A549 treated with CpdA at 1 μM for 4 hours (cell line): ENCODE measurements at places on chromosomes 4 and X. TPM values are rescaled to one million over a fixed set of nuclear protein-coding genes. Genes with fewer than 3 reads are reported as not detected.

The CXCL10 gene
- total RNA-seq, result 0.07 to 0.27 TPM (median 0.12 TPM) in 3 of 5 replicates, not detected in the others

The ARHGEF38 gene
- not detected in 5 replicates for total RNA-seq

The CMC4 gene
- total RNA-seq, result 15.4 to 16.6 TPM (median 15.7 TPM) in 5 replicates

The PNMA3 gene
- total RNA-seq, result 0.17 to 0.25 TPM (median 0.21 TPM) in 5 replicates

The AMBN gene
- not detected in 5 replicates for total RNA-seq

The XAGE1A gene
- 9.8 to 33.2 TPM (median 25.3 TPM) in 4 of 5 replicates, not detected in the other for total RNA-seq

The RTL3 gene
- total RNA-seq, result 0.02 TPM in 1 of 5 replicates, not detected in the others

The RHOXF2 gene
- not detected in 5 replicates for total RNA-seq

The ATXN3L gene
- not detected in 5 replicates for total RNA-seq

The TLR10 gene
- 0.05 to 0.15 TPM (median 0.07 TPM) in 4 of 5 replicates, not detected in the other for total RNA-seq

The MAGEA4 gene
- total RNA-seq, result not detected in 5 replicates

The GDI1 gene
- 87.3 to 107 TPM (median 98.1 TPM) in 5 replicates for total RNA-seq

The UGT2B10 gene
- 0.07 to 0.09 TPM in 2 of 5 replicates, not detected in the others for total RNA-seq

The CT45A1 gene
- 0.11 TPM in 1 of 5 replicates, not detected in the others for total RNA-seq

The COL4A6 gene
- 14.3 to 17.2 TPM (median 15.7 TPM) in 5 replicates for total RNA-seq

The MCF2 gene
- total RNA-seq, result 0.03 to 0.06 TPM in 2 of 5 replicates, not detected in the others

The SMIM9 gene
- not detected in 5 replicates for total RNA-seq

The ZFP92 gene
- total RNA-seq, result 0.41 to 0.73 TPM (median 0.56 TPM) in 5 replicates

The MAGEA8 gene
- not detected in 5 replicates for total RNA-seq

The TRIM2 gene
- total RNA-seq, result 0.37 to 0.90 TPM (median 0.63 TPM) in 5 replicates
